ENCODE measurements at places on chromosomes 5 and 9. TPM values are rescaled to one million over a fixed set of nuclear protein-coding genes. Genes with fewer than 3 reads are reported as not detected.

DNA sequence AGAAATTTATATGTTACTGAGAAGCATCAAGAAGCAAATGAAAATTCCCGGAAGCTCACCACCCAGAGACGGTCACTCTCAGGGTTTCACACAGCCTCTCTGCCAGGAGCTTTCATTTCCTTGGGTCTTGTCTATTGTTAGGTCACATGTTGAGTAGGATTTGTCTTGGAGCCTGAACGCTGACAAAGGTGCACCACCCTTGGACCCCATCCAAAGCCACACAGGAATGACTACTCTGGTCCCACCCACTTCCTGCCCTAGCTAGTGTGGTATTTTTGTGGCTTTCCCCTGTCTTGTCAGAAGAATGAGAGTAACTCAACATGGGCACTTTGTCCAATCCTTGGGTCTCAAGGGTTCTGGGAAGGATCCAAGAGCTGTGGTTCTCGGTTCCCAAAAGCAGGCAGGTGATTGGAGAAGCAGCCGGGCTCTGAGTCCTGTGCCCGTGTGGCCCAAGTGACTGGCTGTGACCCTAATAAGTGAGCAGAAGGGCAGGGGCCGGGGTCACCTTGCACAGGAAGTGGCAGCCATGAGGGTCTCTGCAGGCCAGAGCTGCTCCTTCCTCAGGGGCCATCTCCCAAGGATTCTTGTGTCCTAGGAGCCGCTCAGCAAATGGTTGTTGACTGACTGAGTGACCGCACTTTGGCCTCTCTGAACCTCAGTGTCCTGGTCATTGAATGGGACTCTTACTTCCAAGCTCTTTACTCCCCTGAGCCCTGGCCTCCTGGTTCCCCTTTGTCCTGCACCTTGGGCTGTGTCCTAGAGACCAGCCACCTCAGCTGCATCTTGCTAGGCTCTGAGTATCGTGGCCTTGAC, 6.9 kb downstream of the FGD3 start:
- DNase-seq = peak; percentile 63
- H3K36me3 ChIP-seq = no peaks in the 10 kb centered on the region
- H3K27me3 ChIP-seq = peaks cover 20% of the 10 kb centered on the region
- H3K4me3 ChIP-seq = no peak overlapping the region
- no peak overlapping the region for H3K27ac ChIP-seq
- peaks cover 10% of the 10 kb centered on the region for H3K4me1 ChIP-seq

Gene PLPP7
- total RNA-seq = 0.29 TPM

GRCh38 chr5:15026011-15026893, 154.7 kb upstream of the ANKH start:
- H3K4me3 ChIP-seq = no peak overlapping the region
- DNase-seq = no peak
- H3K27ac ChIP-seq = no peak overlapping the region
- H3K4me1 ChIP-seq = no peaks in the 10 kb centered on the region

Gene CARD9
- total RNA-seq = 1.3 TPM

GRCh38 chr5:92544036-92544435, 1037.0 kb downstream of the NR2F1-AS1 start:
- no peaks in the 10 kb centered on the region for H3K27me3 ChIP-seq
- H3K27ac ChIP-seq = no peak overlapping the region
- no peaks in the 10 kb centered on the region for H3K4me1 ChIP-seq

Gene GNPDA1
- 5.8 TPM for total RNA-seq

Measured in stomach (tissue), 19 donors.